Thyroid gland (tissue), 4 donors: ENCODE measurements at places on chromosomes 7 and 10. TPM values are rescaled to one million over a fixed set of nuclear protein-coding genes. Genes with fewer than 3 reads are reported as not detected.

INHBA gene
- 1.6 TPM for total RNA-seq

GRCh38 chr7:867001-867405 lies 9.4 kb upstream of the GET4 start:
- peak; percentile 85 for DNase-seq

- DNase-seq: peak; percentile 63
These were observed 10.4 kb upstream of the CLCN1 start for GRCh38 chr7:143305423-143306070.

DNA sequence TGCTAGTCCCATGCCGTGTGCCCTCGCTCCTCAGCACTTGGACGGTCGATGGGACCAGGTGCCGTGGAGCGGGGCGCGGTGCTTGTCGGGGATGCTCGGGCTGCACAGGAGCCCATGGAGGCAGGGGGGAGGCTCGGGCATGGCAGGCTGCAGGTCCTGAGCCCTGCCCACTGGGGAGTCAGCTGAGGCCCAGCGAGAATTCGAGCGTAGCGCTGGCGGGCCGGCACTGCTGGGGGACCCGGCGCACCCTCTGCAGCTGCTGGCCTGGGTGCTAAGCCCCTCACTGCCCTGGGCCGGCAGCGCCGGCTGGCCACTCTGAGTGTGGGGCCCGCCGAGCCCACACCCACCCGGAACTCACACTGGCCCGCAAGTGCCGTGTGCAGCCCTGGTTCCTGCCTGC lies 44.7 kb downstream of the ST7 start:
- no peak for DNase-seq

DNA sequence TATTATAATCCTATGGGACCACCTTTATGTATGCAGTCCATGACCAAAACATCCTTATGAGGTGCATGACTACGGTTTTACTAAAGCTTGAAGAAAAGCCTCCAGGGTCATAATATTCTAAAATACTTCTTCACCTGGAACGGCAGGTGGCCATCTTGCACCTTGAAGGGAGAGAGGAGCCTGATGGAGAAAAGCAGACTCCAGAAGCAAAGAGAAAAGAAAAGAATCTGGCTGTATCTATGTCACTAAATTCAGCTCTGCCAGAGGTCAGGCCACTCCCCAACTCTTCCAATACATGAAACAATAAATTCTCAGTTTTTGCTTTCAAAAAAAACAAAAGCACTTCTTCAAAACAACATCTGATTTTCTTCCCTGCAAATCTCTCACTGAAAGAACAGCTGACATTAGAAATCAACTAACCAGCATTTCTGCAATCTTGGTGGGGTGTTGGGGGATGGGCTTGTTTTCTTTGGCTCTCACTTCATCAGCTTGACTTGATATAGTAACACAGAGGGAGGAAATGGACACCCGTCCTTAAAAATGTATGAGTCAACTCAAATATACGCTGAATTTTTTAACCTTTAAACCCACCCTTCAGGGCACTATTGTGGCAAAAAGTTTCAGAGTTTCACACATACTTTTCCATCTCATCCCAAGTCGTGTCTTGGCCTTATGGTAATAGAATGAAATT lies 21.7 kb downstream of the HIBADH start:
- peak; percentile 42 for DNase-seq
